ENCODE measurements at places on chromosomes 4 and X.
A peak's percentile ranks its signal among the peaks of the same experiment; 100 is the strongest.

GRCh38 chr4:6245246-6246169, 24.1 kb upstream of the WFS1 start:
- DNase-seq, result peak; percentile 20
- no peak overlapping the region for H3K27ac ChIP-seq
- peak overlapping the region; percentile 10 for H3K4me3 ChIP-seq
- peaks cover 8% of the 10 kb centered on the region for H3K4me1 ChIP-seq

DNA sequence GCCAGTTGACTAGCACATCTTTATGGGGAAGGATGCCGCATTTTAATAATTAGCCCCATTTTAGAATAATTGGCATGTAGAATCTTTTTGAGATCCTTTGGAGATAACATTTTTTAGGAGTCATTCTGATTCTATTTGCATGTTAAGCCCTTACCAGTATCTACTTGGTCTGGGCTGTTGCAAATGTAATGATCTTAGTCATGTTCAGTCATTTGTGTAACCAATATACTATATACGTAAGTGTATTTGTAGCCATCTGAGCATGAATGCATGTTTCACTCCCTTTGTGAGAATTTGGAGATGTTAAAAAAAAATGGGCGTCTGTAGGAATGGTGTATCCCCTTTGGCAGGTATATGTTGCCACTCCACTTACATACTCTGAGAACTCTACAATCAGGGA, 119.1 kb downstream of the TEX13A start:
- DNase-seq, result no peak
- H3K4me3 ChIP-seq, result no peak overlapping the region
- H3K36me3 ChIP-seq, result no peaks in the 10 kb centered on the region
- no peaks in the 10 kb centered on the region for H3K27me3 ChIP-seq

DNA sequence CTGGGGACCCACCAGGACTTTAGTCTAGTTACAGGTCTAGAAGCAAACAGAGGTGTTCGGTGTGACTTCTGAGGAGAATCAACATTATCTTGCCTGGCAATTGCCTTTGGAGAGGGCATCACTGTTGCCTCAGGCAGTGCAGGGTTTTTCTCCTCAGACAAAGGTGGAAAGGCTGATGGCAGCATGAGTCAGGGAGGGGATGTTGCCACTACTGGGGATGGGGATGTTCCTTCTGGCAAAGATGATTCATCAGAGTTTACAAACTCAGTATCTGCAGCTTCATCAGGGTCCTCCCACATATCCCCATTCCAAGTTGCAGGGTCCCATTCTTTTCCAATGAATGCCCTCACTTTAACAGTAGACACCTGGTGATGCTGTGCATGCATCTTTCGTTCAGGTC, 91.3 kb upstream of the GALNTL6 start:
- no peak for DNase-seq
- H3K4me1 ChIP-seq, result no peaks in the 10 kb centered on the region
- H3K27me3 ChIP-seq, result no peaks in the 10 kb centered on the region

DNA sequence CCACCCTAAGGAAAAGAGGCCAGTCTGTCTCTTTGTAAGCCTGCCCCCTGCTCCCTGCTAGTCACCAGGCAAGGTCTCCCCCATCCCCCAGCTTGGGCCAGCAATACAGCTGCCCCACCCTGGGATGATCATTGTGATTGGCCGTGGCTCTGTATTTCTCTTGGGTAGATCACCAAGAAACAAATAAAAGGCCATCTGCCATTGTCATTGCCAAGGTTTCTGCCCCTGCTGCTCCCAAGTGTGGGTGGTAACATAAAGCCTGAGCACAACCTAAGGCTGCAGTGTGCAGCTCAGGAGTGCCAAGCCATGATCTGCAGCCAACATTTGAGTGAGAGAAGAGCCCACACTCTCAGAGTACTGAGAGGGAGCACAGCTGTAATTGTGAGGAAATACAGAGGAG, 241.0 kb upstream of the POF1B start:
- H3K27ac ChIP-seq, result no peak overlapping the region
- H3K4me3 ChIP-seq, result no peak overlapping the region
- DNase-seq, result no peak

DNA sequence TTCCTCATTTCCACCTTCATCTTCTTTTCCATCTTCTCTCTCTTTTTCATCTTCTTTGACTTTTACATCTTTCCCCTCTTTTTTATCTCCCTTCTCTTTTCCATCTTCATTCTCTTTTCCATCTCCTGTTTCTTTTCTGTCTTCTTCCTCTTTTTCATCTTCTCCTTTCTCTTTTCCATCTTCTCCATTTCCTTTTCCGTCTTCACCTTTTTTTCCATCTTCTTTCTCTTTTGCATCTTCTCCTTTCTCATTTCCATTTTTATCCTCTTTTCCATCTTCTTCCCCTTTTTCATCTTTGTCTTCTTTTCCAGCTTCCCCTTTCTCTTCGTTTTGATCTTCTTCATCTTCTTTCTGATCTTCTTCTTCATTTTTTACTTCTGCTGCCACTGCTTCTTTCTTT, 87.0 kb downstream of the HMGN5 start:
- no peak overlapping the region for H3K4me3 ChIP-seq
- H3K4me1 ChIP-seq, result no peaks in the 10 kb centered on the region
- H3K27me3 ChIP-seq, result no peaks in the 10 kb centered on the region
- no peak overlapping the region for H3K27ac ChIP-seq
- no peak for DNase-seq

GRCh38 chr4:77994194-77994721, 62.9 kb upstream of the FRAS1 start:
- no peaks in the 10 kb centered on the region for H3K36me3 ChIP-seq
- peak; percentile 52 for DNase-seq
- H3K4me3 ChIP-seq, result no peak overlapping the region

DNA sequence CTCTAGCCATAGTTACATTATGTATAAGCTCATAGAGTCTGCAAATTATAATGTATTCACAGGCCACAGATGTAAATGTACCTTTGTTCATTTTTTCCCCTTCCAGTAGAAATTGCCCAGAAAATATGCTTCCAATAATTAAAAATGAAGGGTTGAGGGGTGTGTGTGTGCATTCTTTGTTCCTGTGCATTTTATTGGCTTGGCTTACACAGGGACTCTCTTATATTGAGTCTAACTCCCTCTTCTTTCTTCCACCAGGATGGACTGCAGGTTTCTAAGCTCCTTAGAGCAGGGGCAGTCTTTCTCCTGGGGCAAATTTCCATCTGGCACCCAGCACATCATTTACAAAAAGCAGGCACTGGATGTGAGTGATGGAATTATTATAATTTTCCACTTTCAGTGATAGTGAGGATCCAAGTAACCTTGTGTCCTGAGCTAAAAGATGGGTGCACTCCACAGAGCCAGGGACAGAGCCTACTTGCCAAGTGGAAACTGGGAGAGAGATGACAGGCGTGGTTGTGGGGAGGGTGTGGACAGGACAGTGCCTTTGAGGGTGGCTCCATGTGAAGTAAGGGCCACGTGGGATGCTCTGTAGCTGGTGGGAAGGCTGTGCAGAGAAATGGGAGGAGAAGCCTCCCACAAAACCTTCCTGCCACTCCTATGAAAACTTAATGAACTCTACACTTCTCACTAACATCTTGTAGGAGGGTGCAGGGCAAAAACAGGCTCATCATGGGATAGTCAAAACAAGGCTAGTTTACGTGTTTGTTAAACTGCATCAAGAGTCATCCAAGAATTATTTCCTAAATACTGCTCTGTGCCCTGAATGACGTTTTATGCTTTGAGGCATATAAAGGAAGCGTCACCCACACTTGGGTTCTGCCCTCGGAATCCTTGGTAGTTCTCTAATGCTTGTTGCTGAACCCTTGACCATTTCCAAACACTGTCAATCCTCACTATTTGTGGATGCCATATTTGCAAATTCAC, 16.0 kb downstream of the IGFBP7 start:
- DNase-seq, result no peak
- no peak overlapping the region for H3K27ac ChIP-seq

DNA sequence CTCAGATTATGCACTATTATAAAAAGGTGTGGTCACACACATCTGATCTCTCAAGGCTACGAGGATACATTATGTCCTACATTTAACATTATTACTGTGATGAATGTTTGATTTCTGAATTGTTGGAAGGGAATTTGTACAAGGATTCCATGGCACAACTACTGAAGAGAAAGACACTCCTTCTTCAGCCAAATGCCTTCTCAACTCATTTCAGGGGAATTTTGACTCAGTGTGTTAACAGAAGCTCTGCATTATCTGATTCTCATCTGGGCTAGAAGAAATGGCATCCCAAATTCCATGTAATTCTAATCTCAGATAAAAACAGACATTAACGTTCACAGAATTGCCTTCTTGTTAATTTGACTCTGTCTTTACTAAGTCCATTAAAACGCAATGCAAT, 477.7 kb downstream of the PDGFC start:
- H3K27ac ChIP-seq, result no peak overlapping the region
- no peak for DNase-seq
- no peaks in the 10 kb centered on the region for H3K4me1 ChIP-seq
- no peaks in the 10 kb centered on the region for H3K27me3 ChIP-seq
- H3K4me3 ChIP-seq, result no peak overlapping the region

DNA sequence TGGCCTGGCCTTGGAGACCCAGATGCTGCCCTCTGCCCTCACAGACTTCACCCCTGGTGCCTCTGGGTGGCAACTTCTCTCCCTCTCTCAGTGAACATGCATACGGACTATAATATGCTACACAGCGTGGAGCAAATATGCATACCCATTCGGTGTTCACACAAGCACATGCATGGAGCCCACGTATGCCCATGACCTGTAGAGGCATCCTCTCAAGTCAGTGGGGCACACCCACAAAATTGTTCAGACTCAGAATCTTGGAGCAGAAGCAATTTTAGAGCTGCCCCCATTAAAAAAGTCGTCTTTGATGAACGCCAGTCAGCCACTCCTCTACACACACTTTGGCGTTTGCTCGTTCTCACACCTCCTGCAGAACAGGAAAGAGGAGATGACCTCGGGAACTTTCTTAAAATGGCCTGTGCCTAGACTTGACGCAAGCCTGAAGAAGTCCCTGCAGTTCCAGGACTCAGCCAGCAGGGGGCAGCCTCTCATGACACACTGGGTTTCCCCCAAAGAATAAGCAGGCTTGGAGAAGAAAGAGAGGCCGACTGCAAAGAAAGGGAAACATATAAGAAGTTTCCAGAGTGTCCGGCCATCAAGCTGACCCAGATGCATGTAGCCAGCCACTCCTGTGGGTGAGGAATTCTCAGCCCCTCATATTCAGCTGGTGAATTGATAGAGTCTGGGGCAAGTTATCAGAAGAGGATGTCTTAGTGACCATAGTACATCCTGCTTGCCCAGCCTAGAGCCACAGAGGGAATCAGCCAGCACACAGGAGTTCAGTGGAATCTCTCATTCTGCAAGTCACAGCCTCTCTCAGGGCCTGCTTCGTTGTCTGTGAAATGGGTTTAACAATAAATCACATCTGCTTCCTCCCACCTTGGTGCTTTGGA, 17.3 kb downstream of the APLN start:
- no peak overlapping the region for H3K27ac ChIP-seq
- H3K36me3 ChIP-seq, result no peaks in the 10 kb centered on the region
- peak; percentile 56 for DNase-seq
- H3K27me3 ChIP-seq, result no peaks in the 10 kb centered on the region

DNA sequence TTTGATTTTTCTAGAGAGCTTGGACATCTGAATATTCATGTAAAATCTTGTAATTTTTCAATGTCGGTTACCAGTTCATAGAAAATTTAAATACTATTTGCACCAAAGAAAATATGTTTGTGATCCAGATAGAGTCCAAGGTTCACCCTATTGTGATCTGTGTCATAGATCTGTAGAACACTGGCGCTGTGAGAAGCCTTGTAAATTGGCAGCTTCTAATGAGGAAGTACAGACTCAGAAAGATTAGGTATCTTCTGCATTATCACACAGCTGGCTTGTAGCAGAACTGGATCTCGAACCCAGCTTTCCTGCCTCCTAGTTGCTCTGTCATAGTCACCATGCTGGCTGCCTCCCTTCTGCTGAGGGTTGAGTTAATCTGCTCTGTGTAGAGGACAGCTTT, 106.5 kb upstream of the PAK3 start:
- H3K4me3 ChIP-seq, result no peak overlapping the region

Measured in thyroid gland (tissue), 4 donors.